Stimulated activated CD4-positive, alpha-beta T cell treated with anti-CD3 and anti-CD28 coated beads, Interleukin-1b, Interleukin-23, amount 100 ng/mL, for 1 hour (primary cell): ENCODE measurements at places on chromosomes 7 and 10.

DNA sequence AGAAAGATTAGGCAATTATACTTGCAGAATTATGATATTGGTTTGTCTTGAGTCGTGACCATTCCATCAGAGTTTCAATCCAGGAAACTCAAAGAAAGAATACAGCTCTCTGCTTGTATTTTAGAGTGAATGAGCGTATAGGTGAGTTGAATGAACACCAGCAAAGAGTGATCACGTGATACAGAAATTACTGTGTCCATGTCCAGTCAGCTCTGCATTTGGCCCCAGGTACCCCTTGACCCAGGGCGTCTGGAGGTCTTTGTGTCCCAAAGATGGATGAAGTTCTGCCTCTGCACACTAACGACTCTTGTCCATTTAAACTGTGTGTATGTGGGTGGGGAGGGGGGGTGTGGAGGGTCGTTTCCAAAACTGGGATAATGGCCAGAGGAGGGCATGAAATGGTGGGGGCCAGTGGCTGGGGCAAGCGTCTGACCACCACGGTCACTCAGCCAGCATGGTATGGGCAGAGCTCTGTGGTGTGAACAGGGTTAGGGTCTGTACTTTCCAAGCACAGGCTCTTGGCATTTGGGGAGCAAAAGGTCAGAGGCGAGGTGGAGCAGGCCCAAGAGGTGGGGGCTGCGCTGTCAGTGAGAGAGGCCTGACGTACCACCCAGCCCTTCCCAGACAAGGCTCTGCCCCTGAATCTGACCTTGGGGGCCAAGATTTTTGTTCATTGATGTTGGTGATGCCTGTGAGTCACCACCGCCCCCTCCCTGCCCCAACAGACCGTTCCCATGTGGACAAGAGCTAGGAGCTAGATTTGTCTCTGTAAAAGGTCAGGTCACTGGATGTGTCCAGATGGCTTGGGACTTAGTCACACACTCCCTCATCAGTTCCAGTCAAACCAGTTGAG, 1.4 kb downstream of the PTPRE start:
- DNase-seq = no peak

DNA sequence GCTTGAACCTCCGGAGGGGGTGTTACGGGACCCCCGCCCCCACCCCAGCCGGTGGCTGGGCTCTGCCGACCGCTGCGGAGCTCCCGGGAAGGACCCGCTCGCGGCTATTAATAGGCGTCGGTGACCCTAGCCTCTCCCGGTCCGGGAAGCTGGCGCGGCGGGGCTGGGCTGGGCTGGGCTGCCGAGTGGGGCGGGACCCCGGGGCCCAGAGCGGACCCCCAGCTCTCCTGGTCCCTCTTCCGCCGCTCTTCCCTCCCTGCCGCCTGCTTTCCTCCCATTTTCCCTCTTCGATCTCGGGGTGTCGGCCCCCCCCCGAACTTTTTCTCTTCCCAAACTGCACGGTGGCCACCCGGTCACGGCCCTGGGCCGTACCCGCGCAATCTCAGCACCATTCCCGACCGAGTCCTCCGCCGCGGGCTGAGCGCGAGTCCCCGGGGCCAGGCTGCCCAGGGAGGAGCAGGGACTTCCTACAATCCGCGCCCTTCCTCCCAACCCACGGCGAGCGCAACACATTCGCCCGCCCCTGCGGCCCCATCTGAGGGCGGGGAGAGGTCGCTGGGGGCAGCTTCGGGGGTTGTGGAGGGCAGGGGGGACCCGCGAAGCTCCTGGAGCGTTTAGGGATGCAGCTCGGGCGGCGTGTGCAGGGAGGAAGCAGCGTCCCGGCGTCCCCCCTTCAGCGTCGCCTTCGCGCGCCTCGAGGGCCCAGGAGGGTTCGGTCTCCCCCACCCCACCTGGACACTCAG, 3.1 kb upstream of the ELFN1 start:
- DNase-seq = no peak

DNA sequence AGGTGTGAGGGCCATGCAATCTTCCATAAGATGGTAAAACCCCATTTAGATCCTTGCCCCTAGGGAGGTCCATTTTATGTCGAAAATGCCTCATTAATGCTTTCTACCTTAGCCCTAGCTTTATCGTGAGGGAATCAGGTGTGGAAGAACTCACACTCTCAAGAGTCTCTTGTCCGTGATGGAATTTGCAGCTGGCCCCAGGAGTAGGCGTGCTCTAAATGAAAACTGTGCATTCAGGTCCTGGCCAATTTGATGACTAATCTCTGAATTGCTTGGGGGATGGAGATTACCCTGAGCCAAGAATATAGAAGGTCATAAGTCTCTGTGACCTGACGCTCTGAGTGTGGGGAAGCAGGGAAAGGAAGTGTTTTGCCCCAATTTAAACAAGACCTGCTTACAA, 6.6 kb downstream of the C10orf90 start:
- DNase-seq = no peak

GRCh38 chr10:58291538-58292174, 22.7 kb downstream of the CISD1 start:
- DNase-seq = no peak

DNA sequence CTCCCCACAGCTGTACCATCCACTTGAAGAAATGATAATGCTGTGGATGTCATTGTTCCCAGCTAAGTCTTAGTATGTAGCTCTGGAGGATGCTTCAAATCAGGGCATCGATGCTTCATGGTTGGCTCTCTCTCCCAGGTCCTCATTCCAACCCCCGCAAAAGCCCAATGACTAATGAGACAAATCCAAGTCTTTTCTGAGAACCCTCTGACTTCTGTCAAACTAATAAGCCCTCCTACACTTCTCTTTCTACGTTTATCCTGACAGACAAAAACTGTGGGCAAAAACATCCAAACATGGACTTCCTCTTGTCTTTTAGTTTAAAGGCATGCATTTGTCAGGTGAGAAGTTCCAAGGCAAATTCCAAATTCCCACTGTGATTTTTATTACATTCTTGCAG, 260.4 kb upstream of the TAC1 start:
- DNase-seq = no peak

GRCh38 chr10:5106553-5106952, 12.3 kb downstream of the AKR1C3 start:
- DNase-seq = no peak

GRCh38 chr10:132884691-132885271, 57.6 kb downstream of the CFAP46 start:
- no peak for DNase-seq

DNA sequence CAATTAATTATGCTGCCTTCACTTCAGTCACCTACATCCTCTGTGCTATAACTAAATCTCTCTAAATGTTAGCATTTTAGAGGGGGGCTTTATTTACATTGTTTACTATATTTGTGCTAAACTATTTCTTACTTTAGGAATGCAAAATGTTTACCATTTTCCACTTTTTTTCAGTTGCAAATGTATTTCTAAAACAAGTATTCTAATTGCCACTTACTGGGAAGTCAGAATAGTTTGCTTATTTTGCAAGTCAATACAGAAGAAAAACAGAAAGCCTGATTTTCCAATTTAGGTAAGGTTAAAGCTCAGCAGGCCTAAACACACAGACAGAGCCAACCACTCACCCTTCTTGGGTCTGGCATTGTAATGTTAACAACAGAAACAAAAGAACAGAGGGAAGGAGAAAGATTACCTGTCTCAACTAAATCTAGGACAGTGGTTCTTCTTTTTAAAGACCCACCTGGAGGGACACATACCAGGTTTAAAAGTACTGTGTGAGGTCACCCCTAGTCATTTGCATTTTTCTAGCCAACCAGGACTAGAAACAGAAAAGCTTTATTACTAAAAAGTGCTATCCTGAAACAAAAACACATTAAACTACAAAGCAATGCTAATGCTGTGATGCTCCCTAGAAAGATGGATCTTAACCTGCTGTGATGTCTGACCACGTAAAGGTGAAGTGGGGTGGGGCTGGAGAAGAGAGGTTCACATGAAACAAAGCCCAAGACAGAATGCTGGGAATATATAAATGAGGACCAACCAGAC, 178.2 kb downstream of the SLC25A13 start:
- no peak for DNase-seq

- no peak for DNase-seq
Measured at GRCh38 chr10:103818765-103819374, 36.5 kb downstream of the SH3PXD2A start.

DNA sequence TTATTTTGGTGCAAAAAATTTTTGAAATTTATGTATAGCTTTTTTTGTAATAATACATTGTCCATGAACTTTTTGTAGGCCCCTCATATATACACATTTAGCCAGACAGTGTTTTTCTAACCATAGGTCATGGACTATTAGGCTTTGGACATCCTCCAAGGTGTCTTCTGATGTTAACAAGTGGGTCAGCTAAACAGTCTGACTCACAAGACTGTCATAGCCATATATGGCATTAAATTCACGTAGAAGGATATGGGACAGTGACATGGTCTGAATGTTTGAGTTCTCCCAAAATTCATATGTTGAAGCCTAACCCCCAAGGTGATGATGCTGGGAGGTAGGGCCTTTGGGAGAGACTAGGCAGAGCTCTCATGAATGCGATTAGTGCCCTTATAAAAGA, 14.0 kb upstream of the NUB1 start:
- no peak for DNase-seq

DNA sequence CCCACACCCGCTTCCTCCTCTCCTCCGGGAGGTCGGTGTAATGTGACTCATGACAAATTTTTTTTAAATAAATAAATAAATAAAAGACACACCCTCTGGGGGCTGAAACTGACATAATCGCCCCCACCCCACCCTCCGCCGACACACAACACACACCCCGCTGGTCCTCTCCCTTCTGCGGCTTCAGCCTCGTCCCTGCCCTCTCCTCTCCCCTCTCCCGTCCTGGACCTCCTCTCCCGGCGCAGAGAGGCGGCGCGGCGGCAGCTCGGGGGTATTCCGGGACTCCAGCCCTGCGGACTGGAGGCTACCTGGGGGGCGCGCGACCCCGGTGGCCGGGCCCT, 686 bp downstream of the ABI1 start:
- peak; percentile 17 for DNase-seq

DNA sequence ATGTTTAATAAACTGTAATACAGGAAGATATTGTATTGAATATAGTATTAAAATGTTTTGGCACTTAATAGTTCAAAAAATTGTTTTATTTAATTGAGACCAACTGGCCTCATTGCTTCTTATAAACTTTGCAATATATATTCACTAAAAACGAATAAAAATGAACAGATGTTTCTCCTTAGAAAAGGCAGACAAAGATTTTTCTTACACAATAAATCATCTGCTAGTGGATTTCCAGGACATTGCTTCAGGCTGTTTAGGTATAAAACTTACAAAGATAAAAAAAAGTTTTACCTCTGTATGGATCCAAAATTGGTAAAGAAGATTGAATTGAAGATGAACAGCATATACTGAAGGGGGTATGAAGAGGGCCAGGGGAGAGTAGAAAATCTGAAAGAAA, 143.6 kb downstream of the AGMO start:
- DNase-seq = no peak

GRCh38 chr7:82442492-82443035, 1.0 kb downstream of the CACNA2D1 start:
- DNase-seq = no peak

GRCh38 chr10:76126607-76127527, 695.4 kb downstream of the LRMDA start:
- no peak for DNase-seq

DNA sequence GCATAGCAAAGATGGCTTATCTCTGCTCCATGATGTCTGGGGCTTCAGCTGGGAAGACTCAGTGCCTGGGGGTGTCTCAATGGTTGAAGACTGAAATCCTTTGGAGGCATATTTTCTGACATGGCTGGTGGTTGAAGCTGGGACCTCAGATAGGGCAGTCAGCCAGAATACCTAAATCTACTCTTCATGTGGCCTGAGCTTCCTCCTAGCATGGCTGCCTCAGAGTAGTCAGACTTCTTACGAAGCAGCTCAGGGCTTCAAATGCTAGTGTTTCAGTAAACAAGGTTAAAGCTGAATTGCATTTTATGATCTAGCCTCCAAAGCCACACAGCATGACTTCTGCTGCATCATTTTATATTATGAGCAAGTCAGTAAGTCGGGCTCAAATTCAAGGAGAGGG, 2.6 kb upstream of the BRAF start:
- no peak for DNase-seq

DNA sequence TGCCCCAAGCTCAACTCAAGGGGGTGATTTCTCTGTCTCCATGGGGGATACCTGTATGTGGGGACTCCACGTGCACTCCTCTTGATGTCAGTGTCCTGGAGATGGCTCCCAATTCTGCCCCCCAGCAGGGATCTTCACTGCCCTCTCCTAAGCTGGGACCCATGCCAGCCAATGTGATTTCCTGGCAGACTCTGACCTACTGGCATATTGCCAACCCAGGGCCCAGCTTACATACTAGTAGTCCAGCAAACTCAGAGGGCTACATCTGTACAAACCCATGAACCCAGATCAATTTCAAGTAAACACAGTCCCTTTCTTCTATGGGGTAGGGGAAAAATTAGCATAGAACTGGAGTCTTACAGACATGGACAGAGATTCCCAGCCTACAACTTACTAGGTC, 26.2 kb upstream of the BMPR1A start:
- DNase-seq = no peak

- no peak for DNase-seq
Measured at GRCh38 chr10:11144626-11145494, 127.2 kb downstream of the CELF2 start.

GRCh38 chr7:30147785-30148184, 13.0 kb downstream of the MTURN start:
- no peak for DNase-seq

- no peak for DNase-seq
Measured at GRCh38 chr10:48748573-48748972, 63.9 kb downstream of the WDFY4 start.

GRCh38 chr10:19570120-19570519, 246.1 kb upstream of the PLXDC2 start:
- no peak for DNase-seq

- no peak for DNase-seq
Measured at GRCh38 chr10:95796504-95796903, 40.5 kb downstream of the ENTPD1 start.

DNA sequence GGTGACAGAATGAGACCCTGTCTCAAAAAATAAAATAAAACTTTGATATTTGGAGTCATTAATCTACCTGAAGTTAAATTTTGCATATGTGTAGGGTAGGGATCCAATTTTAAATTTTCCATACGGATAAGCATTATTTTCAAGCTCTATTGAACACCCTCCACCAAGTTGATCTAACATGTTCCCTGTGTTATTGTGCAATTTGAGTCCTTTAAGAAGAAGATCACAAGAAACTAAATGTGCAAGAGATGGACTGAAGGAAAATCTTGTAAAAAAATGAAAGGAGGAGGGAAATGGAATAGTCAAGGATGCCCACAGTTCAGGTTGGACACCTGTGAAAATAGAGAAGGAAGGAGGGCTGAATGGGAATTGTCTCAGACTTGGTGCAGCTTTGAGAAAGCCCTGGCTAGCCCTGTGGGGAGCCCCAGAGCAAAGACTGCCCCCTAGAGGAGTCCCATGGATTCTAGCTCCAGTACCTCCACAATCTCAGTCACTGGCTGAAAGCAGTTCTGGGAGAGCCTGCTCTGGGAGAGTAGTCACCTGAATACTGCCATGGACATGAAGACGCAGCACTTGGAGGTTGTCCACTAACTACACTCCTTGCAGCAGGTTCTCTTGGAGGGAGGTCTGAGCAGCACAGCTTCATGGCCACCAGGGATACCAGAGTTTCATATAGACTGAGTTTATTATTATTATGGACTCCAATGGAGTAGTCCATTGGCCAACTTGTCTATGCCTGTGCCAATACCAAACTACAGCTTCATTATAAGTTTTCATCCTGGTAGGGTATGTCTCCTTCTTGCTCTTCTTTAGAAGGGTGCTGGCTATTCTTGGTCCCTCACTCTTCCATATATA, 5.7 kb upstream of the TIAL1 start:
- DNase-seq = no peak

GRCh38 chr10:128527711-128528110, 401.5 kb upstream of the MKI67 start:
- DNase-seq = no peak
